ENCODE measurements at places on chromosomes 2 and 18.

DNA sequence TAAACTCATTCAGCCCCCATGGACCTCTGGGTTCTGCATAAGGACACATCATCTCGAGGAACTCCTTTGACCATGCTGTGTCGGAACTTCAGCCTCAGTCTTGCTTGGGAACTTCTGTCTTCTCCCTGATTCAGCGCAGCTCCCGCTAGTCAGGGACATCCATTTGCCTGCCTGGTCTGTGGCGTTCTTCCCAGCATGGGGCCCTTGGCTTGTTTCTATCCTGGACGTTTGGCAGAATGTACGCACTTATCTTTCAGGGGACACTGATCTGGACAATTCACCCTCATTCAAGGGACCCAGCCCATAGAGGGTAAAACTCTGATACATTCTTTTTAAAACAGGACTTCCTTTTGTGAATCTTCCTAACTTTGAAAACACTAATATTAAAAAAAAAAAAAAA is 75.8 kb upstream of the WIPF1 start:
- DNase-seq: no peak

DNA sequence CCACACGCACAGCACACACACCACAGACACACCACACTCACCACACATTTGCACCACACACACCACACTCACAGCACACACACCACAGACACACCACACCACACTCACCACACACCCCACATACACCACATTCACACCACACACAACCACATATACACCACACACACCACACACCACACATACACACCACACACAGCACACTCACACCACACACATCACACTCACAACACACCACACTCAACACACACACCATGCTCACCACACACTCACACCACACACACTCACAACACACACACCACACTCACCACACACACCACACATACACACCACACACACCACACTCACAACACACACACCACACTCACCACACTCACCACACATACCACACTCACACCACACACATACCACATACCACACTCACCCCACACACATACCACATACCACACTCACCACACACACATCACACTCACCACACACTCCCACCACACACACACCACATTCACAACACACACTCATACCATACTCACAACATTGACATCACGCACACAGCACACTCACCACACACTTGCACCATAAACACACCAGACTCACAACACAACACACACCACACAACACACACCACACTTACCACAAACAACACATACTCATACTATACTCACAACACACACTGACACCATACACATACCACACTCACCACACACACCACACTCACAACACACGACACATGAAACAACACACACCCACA is 60.0 kb downstream of the SDC1 start:
- DNase-seq: no peak

DNA sequence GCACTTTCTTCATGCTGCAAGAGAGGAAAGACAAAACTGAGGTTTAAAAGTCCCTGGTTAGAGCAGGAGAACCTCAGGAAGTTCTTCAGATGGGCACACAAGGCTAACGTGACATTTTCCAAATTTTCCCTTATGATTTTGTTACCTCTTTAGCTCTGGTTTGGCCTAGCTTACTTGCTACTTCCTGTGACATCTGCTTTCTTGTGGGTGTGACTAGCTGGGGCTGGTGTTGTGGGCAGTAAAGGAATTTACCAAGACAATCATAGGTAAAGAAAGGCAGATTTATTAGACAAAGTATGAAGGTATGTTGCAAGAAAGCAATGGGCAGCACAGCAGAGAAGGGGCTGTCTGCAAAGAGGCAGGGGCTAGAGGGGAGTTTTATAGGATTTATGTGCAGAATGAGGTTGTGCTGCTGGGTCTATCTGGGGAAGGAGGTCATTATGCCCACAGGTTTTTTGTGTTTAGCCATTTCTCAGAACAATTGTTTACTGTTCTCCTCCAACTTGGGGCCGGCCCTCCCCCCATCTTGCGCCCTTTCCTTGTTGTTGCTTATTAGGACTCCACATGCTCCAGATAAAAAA is 6.7 kb upstream of the TNP1 start:
- no peak for DNase-seq

- no peak for DNase-seq
Measured at GRCh38 chr18:46712406-46712805, 44.4 kb downstream of the ST8SIA5 start.

DNA sequence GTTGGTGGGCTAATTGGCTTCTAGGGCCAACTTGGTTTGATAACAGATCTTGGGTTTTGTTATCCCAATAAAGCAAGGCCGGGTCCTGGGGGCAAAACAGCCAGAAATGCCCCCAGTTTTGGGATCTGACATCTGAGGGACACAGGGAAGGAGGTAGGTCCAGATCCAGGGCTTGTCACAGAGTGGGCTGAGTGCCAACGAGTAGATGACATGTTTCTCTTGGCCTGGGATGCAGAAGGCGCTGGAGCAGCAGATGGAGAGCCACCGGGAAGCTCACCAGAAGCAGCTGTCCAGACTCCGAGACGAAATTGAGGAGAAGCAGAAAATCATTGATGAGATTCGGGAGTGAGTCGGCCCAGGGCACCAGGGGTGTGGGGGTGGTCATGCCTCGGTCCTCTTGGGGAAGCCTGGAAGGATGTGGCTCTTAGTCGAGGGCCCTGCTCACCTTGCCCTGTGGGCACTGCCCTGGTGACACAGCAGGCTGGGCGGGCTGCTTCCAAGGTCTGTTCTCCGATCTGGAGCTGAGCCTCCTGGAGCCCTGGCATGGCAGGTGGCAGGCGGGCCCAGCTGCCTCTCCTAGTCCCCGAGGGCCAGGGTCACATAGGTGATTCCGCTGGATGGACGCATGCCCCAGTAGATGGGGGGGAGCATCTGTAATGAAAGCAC is 40.2 kb upstream of the LYPD6B start:
- DNase-seq: no peak

DNA sequence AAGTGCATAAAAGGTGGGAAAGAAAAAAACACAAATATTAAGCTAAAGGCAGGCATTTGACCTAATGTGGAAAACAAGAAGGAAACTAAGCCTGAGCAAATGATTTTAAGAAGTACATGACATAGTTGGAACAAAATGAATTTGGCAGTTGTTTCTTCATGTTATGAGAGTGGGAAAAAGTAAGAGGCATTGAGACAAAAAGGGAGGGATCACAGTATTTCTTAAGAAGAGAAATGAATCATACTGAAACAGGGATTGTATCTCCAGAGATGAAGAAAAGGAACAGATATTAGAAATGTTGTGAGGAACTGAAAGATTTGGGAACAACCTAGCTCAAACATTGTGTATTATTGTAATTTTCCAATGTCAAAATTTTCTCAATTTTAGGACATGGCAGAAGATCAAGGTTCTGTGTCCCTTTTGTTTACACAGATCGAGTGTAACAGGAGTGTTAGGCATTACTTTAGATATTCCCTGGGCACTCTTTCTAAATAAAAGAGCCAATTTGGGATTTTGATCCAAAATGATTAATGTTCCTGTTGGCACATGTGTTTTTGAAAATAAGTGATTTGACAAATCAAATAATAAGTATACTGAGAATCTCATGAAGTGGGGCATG is 98.6 kb downstream of the CALCRL start:
- DNase-seq: no peak

- no peak for DNase-seq
Measured at GRCh38 chr2:105674859-105675541, 69.7 kb upstream of the NCK2 start.

- DNase-seq: no peak
Measured at GRCh38 chr2:30204281-30204680, 27.1 kb upstream of the LBH start.

- DNase-seq: no peak
Measured at GRCh38 chr2:38343212-38343611, 33.9 kb downstream of the ATL2 start.

GRCh38 chr2:118190474-118190873 is 102.2 kb downstream of the INSIG2 start:
- no peak for DNase-seq

DNA sequence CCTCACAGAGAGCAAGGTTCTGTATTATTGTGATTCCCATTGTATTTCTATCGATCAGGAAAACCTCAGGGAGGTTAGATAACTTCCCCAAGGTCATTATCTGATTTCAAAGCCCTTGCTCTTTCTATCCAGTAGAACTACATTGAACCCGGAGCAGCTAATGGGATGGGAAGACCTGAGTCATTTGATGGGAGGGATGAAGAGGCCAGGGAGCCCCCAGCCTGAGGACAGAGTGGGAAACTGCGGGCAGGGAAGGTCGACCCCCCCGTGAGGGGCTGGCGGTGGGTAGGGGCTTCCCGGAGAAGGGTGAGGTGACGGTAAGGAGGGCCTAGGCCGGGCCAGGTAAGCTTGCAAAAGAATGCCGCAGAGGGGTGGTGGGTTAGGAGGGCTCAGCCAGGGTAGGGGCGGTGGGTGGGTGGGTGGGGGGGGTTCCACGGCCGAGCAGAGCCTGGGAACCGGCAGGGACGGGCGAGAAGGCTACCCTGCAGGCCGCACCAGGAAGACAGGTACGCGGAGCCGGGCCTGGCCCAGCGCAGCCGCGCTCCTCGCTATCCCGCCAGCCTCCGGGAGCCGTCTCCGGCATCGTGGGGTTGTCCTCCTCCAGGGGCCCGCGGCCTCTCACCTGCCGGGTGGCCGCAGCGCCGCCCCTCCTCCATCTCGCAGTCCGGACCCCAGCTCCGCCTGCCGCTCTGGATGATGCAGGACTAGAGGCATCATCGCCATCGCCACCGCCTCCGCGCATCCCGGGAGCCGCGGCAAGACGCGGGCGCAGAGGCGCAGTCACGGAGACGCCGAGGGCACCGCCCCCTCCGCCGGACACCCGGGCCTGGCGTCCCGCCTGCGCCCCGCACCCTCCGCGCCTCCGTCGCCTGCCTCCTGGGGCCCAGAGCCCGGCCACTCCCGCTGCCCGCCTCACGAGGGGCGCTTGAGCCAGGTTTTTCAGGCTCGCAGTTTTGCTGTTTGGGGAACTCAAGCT is at the start of gene GPR75:
GPR75 (minus strand) TSS at position 762 of the 976 bp plus-strand sequence. CDS start 5,211 bp downstream, outside the sequence.
- no peak for DNase-seq
